ENCODE measurements at places on chromosomes 12 and 14.

DNA sequence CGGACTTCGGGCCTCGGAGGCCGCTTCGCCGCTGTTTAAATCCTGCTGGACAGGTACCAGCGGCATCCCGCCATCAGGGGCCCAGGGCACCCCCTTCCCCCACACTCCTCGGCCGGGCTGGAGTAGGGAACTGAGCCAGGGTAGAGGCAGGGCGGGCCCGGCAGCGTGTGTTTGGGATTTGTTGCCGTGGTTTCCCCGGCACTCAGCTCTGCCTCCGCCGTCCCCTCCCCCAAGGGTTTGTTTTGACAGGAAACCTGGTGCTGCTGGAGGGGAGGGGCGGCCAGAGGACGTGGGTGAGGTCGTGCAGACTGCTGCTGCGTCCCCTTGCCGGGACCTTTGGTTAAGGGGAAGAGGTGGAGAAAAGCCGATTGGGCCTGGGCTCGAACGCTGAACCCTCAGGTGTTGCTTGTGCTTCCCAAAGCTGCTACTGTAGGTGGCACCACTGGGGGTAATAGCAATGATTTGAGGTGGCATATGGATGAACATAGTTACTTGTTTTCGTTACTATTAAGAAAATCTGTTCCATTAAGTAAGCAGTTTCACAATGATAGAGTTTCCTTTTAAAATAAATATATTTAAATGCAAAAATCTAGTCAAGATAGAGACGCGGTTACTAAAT lies 778 bp downstream of the TCP11L2 start:
- no peak for DNase-seq

DNA sequence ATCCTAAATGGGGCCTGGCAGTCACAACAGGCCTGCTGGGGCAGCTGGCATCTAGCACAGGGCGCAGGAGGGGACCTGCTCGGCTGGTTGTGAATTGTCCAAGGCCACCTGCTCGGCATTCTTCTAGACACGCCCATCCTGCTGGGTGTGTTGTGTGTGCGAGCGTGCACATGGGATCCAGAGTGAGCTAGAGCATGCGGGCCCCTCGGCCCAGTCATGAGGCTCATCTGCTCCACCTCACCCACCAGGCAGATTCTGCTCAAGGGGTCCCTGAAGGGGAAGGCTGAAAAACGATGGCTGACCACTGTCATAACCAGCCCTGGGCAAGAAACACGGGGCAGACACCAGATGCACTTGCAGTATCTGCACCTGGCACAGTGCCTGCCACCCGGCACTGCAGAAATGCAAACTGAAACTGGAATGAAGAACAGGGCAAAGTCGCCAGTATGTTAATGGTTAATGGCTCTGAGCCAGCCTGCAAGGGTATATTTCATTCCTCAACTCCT lies 31.8 kb downstream of the MAX start:
- no peak for DNase-seq

GRCh38 chr14:103659631-103660030 lies 30.6 kb downstream of the KLC1 start:
- DNase-seq = no peak

DNA sequence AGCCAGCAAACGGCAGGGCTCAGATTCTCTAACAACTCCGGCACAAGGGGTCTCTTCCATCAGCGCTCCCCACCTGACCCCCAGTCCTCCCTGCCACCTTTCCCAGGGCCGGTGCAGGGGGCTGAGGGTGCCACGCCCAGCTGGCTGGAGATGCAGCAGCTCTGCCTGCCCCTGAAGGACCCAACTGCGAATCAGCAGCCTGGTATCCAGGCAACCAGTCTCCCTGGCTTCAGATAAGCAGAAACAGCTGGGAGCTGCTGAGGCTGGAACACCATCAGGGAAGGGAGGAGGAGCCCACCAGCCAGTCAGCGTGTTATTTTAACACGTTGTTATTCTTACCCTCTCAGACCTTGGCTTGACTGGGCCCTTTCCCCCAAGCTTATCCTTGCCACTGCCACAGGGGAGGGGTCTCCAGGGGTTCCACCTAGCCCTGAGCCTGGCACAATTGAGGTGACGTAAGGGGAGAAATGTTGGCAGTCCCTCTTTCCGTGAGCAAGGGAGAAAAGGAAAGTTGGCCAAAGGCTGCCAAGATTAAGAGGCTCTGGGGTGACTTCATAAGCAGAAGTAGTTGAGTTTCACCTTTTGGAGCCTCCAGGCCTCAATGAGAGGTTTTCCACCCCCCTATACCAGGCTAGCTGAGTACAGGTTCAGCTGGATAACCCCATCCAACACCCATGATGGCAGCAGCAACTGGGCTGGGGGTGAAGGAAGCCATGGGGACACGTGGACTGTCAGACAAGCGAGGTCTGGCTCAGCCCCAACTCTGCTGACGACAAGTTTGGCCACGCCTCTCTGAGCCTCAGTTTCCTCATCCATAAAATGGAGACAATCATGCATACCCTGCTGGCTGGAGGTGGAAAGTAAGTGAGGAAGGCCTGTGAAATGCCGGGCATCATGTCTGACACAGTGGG lies 91.1 kb downstream of the IRF2BPL start:
- no peak for DNase-seq

- no peak for DNase-seq
These were observed 1.1 kb upstream of the HEBP1 start for GRCh38 chr12:13000925-13001774.

DNA sequence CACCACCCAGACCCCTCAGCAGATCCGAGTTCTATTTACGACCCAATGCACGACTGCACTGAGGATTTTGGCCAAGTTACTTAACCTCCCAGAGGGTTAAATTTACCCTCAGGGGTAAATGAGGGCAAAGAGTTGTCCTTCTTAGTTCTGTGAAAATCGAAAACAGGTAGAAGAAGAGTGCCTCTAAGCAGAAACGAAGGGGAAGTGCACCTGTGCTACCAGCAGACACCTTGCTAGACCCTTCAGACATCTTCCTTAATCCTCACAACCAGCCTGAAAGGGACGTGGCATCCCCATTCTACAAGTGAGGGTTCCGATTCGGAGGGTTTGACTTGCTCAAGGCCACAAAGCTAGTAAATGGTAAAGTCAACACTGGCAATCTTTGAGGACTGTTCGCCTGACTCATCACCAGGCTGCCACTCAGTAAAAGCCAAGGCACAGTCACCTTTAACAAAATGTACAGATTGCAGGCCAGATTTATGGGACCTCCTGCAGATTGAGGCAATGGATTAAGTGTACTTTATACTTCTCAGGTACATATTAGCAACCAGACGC lies 1.6 kb downstream of the GSG1 start:
- DNase-seq = no peak

DNA sequence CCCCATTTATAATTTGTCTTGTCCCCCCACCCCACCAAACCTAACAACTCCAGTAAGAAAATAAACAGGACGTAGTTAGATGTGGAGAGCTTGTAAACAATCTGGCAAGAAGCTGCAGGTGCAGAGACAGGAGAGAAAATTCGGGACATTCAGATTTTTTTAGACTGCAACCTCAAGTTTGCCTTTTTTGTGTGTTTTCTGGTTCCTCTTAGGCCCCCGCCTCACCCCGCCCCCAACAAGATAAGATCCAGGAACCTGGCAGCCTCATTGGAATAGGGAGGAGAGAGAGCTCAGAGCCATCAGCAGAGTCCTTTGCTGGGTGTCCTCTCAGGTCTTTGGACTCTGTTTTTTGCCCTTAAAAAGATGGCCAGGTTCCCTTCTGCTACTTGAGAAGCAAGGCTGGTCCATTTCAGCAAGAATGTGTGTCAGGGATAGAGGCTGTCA lies 2.9 kb downstream of the HOXC10 start:
- no peak for DNase-seq

DNA sequence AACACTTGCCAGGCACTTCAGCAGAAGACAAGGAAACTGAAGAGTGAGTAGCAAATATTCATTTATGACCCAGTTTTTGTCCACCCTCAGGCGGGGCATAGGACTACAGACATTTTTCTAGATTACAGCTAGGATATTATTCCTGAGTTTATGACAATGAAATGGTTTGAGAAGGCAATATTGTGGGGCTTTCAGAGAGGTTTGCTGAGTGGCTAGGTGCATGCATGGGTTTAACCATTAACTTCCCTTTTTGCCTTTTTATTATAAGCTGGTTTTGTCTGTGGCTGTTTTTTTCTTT lies 104.0 kb upstream of the BCAT1 start:
- DNase-seq = no peak

DNA sequence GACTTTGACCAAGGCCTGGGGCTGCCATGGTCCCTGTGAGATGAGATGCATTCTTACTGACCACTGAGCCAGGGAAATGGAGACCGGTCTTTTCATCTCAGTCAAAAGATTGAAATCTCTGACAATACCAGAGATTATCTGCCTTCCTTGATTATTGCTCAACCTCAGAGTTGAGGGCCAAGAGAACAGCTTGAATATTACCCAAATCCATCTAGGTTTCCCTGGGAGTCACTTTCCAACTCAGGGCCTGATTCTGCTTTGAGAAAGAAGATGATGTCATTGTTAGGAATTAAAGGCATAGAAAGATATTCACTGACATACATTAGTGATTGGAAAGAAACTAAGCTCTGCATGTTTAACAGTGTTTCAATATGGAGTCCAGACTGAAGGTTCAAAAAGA lies 515.9 kb upstream of the TBX3 start:
- no peak for DNase-seq

DNA sequence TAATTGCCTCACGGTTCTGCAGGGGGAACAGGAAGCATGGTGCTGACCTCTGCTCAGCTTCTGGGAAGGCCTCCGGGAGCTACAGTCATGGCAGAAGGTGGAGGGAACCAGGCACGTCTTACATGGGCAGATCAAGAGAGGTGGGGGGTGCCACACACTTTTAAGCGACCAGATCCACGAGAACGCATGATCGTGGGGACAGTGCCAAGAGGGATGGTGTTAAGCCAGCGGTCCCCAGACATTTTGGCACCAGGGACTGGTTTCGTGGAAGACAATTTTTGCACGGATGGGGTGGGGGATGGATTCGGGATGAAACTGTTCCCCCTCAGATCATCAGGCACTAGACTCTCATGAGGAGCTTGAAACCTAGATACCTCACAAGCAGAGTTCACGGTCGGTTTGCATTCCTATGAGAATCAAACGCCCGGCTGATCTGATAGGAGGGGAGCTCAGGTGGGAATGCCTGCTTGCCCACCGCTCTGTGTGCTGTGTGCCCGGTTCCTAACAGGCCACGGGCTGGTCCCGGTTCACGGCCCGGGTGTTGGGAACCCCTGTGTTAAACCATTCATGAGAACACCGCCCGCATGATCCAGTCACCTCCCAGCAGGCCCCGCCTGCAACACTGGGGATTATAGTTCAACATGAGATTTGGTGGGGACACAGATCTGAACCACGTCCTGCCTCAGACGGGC lies 96.9 kb downstream of the ADGRD1 start:
- DNase-seq = no peak

DNA sequence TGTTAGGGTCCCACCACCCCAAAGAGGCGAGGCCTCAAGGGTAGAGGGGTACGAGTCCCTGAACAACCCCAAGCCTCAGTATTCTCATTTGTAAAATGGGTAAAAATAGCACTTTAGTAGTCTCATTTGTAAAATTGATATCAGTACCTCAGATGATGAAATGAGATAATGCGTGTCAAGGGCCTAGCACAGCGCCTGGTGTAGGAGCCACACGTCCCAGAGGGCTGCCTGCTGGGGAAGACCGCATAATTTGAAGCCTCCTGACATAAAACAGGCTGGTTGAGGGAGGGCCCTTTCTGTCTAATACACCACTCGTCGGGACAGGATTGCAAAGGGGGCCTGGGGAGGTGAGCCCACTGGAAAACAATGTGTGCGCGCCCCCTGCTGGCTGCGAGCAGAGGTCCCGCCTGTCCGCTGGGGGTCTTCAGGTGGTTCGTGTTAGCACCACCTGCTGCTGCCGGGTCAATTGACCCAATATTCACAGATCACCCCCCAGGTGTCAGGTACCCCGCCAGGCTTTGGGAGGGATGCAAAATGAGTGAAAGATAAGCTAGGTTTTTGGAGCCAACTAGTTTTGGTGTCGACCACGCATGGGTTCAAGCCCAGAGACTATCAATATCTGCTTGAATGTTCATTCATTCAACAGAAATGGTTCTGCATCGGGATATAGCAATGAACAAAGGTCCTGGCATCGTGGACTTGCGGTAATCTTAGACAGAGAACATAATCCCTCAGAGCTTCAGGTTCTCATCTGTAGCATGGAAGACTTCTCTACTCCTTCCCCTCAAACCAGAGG lies 24.7 kb upstream of the IRF2BPL start:
- no peak for DNase-seq

DNA sequence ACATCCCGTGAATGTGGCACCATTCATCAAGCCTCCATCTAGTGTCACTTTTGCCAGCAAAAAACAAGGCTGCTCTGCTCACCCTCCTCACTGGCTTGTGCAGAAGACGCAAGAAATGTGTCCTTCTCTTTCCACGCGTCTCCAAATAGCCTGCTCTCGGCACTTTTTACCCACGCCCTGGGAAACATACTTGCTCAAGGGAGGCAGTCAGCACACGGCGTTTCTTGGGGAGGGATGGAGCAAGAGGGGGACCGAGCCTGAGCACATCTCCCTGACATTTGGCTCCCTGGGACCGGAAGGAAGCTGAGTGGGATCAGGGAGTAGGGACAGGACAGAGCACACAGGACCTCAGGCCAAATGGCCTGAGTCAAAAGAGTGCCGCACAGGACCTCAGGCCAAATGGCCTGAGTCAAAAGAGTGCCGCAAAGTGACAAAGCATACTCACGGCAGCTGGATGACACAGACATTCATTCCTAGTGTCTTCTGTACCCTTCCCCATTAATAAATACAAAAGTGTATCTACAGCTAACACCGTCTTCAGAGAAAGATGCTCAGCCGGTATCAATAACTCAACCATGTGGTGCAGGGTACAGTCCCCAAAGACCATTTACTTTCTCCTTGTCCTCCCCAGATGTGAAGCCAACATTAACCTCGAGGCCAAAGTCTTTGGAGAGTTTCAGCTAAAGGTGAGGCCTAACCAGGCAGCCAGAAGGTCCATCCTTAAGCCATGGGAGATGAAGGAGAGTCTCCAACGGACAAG lies 7.1 kb downstream of the BCL11B start:
- no peak for DNase-seq

GRCh38 chr12:24945039-24945438 lies 3.9 kb downstream of the BCAT1 start:
- no peak for DNase-seq

DNA sequence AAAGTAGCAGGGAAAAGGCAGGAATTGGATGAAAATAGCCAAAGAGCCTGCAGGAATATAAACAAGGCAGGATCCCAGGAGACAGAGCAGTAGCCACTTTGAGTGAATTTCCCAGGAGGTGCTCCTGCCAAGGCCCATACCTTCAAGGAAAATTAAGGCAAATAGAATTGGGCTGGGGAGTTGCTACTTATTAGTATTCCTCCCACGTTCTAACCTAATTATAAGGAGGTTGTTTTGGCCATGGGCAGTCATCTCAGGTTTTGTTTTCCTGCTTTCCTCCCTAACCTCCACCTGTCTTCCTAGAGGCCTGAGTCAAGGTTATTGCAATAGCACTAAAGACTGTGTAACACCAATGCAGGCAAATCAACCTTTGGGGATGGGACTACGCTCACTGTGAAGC lies 73.1 kb downstream of the DAD1 start:
- no peak for DNase-seq

DNA sequence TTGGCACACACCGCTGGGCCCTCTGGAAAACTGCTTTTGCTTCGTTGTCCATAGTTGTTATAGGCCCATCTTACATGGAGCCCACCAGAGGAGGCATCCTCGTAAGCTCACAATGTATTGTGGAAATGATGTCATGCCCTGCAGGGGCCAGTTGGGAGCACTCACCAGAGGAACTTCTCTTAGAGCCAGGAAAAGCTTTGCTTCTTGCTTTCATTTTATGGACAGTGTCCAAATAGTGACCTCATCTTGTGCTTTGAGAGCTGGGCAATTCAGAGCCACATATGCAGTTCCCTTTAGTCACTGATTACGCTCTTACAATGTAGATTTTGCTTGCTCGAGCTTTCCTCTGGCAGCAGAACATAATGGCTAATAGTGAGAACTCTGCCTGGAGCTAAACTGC lies 275.6 kb downstream of the AACS start:
- DNase-seq = no peak

All from cortex of kidney (tissue), 1 donor.